ENCODE measurements at places on chromosomes 2 and 18.

GRCh38 chr2:235493775-235494715, at the start of gene AGAP1:
TSS of gene AGAP1 (plus strand) at chr2:235494043.
- no peak for DNase-seq

GRCh38 chr2:60234274-60234986, 319.0 kb downstream of the BCL11A start:
- DNase-seq: no peak

DNA sequence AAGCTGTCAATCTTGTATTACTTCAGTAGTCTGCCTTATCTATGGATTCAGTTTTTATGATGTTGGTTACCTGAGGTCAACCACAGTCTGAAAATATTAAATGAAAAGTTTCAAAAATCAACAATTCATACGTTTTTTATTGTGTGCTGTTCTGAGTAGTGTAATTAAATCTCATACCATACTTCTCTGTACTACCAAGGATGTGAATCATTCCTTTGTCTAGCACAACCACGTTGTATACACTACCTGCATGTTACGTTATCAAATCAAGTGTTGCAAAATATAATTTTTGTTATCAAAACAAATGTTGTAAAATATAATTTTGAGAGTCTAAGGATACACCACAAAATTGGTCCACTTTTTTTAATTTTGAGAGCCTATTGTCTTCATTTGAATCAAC, 590.2 kb upstream of the SETBP1 start:
- no peak for DNase-seq

GRCh38 chr2:20629581-20630171, 21.2 kb downstream of the HS1BP3 start:
- DNase-seq: no peak

GRCh38 chr2:46306330-46306751, 9.1 kb downstream of the EPAS1 start:
- DNase-seq: no peak
